ENCODE measurements at places on chromosomes 12 and 14.

GRCh38 chr12:111368291-111368787 lies 556 bp downstream of the PHETA1 start:
- DNase-seq = no peak

DNA sequence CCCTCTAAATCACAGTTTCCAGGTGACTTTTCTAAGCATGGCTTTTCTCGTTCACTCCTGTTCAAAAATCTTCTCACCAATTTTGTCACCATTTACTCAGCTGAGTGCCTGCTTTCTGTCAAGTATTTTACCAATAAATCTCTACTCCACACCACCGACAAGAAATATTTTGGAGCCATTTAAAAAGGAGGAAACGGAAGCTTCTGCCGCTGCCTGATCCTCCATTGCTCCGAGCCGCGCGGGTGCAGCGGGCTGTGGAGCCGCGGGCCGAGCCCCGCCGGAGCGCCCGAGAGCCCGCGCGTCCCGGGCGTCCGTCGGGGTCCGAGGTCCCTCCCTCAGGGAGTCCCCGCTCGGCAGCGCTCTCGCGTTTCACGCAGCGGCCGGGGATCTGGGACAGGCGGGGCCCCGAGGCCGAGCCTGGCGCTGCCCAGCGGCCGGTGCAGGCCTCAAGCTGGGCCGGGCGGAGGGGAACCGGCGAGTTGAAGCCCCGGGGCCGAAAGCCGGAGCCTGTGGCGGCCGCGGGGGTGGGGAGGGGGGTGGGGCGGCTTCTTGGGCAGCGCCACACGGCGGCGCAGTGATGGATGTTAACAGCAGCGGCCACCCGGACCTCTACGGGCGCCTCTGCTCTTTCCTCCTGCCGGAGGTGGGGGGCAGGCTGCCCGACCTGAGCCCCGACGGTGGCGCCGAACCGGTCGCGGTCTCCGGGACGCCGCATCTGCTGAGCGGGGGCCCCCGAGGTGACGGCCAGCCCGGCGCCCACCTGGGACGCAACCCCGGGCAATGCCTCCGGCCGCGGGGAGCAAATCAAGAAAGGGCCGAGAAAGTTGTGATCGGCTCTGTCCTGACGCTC lies 1.1 kb upstream of the HEBP1 start:
- DNase-seq = no peak

DNA sequence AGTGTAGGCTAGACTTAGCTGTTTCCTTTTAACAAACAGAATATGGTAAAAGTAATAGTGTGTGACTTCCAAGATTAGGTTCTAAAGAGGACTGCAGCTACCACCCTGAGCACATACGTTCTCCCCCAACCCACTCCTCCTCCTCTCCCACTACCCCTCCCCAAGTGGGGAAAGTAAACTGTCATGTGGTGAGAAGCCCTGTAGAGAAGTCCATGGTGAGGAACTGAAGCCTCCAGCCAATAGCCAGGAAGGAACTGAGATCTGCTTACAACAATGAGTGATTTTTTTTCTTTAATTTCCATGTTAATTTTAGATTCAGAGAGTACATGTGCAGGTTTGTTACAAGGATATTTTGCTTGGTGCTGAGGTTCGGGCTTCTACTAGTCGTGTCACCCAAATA lies 57.0 kb upstream of the EGLN3 start:
- DNase-seq = no peak

DNA sequence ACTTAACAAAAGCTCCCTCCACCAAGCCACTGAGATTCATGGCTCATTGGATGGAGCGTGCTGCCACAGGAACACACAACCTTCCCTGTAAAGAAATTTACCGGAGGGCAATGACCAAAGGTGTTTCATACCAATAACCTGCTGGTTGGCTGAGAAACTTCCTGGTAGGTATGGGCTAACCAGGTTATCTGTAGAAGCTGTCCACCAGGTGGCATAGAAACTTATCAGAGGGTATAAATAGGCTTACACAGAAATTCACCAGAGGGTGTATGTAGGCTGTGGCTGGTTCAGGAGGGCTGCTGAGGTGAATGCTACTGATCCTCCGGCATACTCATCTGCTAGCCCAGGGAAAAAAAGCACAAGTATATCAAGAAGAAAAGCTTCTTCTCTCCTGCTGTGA lies 27.1 kb upstream of the MTERF2 start:
- DNase-seq = no peak

DNA sequence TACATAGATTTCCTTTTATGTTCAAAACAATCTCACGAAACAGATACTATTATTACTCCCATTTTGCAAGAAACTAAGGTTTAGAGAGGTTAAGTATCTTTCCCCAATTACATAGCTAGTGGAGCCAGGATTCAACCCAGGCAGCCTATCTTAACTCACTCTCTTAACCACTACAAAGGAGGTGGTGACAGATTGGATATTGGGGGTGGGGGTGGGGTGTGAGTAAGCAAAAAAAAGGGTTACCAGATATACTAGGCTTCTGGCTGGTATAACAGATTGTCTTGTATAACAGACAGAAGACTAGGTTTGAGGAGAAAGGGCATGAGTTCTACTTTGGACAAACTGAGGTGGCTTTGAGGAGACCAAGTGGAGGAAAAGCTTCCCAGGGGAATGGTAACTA lies 2.1 kb downstream of the GMFB start:
- DNase-seq = no peak

DNA sequence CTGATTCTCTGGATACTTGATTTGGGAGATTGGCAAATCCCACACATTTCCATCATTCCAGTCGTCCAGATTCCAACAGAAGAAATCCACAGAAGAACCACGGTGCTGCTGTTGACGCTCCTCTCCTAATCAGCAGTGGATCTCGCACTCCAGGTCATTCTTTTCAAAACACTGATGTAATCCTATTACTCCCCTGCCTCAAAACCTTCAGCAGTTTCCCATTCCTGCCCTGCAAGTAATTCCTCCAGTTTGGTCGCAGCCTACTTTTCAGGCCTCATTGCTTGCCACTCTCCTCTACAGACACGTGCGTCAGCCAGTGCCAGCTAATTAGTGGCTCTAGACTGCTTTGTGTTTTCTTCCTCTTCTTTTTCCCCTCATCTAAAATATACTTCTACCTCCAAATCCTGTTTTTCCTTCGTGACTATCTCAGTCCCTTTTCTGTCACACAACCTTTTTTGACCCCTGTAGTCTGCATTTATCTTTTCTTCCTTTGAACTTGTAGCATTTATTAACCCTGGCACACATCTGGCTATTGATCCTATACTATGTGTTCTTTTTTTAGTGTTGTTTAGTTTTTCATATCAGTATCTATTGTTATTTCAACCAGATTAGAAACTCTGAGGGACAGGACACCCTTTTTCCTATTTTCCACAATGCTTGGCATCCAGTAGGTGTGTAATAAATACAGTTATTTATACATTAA lies 36.8 kb downstream of the PRORP start:
- DNase-seq = no peak

- no peak for DNase-seq
Measured at GRCh38 chr14:71204231-71204630, 297.0 kb downstream of the PCNX1 start.

DNA sequence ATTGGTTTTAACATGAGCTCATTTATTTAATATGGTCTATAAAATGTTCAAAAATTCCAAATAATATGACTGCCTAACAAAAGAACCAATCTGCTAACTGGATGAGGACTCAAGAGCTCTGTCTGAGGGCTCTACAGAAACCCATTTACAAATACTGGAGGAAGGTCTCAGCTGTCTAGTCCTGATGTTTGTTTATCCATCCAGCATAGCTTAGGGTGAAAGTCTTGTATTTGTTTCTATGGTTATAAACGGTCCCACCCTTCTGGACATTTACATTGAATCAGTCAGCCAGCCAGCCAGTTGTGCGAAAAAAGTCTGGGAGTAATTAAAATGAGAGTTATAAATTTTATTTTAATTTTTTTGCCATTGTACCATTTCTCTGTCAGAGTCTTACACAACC lies 220.7 kb downstream of the BMP4 start:
- no peak for DNase-seq

DNA sequence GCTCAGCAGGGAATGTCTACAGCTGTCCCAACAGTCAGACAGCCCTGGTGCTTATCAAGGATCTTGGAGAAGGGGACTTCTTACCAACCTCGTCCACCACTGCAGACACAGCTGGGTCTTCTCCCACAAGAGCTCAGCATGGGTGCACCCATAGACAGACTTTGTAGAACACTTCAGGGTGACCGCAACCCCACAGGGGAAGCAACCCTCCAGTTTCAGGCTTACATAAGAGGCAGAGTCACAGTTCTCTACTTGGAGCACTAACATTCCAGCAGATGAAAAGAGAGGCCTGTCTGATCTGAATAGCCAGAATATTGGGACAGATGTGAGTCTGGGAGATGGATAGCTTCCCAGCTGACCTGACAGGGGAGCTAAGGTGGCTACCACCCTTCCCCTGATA lies 3.5 kb upstream of the CLEC1A start:
- no peak for DNase-seq

- no peak for DNase-seq
Measured at GRCh38 chr14:61543946-61544345, 151.4 kb upstream of the HIF1A start.

DNA sequence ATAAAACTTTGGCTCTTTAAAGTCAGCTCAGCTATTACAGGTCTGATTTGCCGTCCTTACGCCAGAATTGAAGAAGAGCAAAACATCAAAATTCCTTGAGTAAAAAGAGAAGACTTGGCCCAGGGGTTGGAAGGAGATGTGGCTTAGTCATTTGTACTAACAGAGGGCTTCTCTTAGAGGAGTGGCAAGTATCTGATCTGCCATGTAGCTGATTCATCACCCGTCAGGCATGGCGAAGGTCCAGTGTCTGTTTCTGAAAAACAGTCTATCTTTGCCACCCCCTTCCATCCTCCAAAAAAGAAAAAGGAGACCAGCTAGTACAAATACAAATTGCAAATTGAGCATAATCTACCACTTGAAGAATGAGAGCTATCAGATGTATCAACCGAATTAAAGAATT lies 91.9 kb downstream of the RAD52 start:
- no peak for DNase-seq
